Stimulated activated CD4-positive, alpha-beta T cell treated with anti-CD3 and anti-CD28 coated beads, TNF-alpha, amount 100 ng/mL, for 24 hours (primary cell): ENCODE measurements at places on chromosomes 2 and 18.

DNA sequence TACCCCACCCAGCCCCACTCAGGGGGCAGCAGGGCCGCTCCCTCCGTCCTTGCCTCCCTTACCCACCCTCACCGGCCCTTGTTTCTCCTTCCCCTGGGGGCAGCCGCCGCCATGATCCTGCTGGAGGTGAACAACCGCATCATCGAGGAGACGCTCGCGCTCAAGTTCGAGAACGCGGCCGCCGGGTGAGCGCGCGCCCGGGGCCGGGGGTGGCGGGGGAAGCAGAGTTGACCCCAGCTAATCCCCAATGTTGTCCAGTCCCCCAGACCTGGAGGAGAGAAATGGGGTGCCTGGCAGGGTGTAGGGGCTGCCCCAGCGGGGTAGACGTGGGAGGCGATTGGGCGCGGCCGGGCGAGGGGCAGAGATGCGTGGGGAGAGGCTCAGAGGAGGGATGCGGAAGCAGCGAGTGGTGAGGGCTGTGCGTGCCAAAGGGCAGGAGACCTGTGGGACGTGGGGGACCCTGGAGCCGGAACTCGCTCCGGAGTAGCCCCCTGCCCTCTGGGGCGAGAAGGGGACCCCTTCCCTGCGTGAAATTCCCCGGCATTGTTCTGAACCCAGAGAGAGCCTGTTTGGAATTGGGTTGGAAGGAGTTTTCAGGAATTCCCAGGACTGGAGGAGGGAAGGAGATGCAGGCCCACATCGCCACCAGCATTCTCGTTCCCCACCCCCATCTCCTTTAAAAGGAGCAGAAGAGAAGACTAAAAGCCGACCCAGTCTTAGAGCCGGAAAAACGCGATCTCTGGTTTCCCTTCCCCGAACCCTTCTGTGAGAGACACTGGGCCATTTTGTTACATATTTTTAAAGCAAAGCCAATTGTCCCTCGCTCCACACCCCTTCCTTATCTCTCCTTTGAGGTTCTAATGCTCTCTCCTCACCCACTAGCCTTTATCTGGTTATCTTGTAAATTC, 625 bp downstream of the ARPC2 start:
- DNase-seq, result peak; percentile 76

- no peak for DNase-seq
These were observed 941 bp downstream of the ZAP70 start for GRCh38 chr2:97714084-97714949.

DNA sequence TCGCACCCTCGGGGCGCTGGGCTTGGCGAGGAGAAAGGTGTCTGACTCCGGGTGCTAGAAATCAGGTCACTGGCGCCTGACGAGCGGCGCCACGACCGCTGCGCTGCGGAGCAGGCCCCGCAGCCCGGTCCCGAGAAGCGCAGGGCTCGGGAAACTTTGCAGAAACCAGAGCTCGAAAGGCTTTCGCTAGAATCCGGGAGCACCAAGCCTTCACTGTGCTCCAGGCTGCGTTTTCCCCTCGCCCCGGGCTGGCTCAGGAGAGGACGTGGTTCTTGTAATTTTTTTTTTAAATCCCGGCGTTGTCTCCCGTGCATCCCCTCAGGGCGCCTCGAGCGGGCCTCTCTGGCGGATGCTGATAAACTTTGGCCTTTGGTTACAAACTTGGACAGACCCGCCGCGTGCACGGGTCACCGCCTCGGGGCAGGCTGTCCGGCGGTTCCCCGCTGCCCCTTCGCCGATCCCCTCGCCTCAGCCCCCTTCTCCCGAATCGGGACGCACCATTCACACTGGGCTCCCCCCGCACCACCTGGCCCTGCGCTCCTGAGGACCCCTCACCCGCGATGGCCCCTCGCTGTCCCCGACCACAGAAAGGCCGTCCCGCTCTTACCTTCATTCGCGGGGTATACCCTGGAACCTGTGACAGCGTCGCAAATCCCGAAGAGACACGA, 419 bp downstream of the EPHA4 start:
- peak; percentile 9 for DNase-seq

DNA sequence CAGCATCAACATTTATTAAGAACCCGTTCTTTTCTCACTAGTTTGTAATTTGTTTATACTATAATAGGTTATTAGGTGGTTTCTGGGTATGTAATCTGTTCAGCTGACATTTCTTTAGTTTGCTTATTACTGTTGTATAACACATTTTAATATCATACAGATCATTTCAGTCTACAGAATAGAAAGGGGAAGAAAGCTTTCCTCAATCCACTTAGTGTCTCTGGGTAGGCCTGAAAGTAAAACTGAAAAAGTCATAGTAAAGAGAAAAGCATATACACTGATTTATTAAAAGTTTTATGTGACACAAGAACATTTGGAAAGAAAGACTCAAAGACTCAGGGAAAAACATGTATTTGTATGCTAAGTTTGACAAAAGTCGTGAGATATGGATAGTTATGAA, 16.8 kb upstream of the KCNJ3 start:
- DNase-seq, result no peak

DNA sequence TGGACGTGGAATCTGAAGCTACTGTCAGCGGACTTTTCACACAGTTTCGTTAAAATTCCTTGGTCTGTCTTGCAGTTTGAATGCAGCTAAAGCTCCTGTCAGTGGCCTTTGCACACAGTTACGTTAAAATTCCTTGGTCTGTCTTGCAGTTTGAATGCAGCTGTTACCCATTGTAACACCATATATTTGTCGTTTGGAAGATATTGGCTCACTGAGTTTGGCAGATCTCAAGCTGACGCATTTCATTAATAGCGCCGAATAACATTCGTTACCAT, 1.0 kb downstream of the LIMS1 start:
- no peak for DNase-seq

DNA sequence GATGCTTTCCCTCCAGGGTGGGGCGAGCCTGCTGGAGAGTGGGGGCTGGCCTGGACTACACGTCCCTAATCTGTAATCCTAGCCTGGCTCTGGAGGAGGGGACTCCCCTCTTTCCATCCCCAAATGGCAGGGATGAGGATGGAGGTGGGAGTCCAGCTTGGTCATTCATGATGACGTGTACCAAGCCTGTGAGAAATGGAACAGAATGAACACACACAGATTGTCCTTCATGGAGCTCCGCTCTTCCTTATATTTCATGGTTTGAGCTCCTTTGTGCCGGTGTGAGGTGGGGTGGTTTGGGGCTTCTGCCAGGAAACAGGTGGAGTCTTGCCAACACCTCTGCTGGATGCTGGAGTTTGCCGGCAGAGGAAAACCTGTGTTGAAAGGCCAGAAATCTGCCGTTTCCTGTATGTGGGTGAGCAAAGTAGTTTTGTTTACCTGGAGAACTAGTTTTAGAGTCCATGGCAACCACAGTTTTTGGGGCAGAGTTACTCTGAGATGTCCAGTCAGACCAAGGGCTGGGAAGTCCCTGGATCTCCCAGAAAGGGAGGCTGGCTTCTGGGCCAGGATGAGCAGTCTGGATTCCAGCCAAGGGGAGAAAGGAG, 417.6 kb upstream of the MEX3C start:
- DNase-seq, result no peak

- DNase-seq, result no peak
These were observed 1.6 kb upstream of the RTP5 start for GRCh38 chr2:241867776-241868420.

DNA sequence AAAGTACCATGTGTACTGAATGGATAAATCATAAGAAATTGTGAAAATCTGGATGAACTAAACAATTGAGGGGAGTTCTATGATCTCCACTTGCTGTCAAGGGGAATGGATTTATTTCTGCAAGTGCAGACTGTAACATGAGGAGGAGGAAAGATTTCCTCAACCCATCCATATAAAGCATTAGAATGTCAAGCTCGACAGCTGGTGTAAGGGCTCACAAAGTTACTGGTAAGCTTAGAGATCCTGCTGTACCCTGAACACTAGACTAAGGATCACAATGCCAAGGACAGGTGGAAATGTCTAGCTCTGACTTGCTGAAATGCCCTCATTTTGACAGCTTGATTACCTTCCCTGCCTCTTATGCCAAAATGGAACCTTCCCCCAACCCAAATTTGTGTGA, 125.3 kb downstream of the TCF4 start:
- DNase-seq, result no peak

- DNase-seq, result no peak
These were observed 310.4 kb upstream of the NT5C1B start for GRCh38 chr2:18899725-18900124.

DNA sequence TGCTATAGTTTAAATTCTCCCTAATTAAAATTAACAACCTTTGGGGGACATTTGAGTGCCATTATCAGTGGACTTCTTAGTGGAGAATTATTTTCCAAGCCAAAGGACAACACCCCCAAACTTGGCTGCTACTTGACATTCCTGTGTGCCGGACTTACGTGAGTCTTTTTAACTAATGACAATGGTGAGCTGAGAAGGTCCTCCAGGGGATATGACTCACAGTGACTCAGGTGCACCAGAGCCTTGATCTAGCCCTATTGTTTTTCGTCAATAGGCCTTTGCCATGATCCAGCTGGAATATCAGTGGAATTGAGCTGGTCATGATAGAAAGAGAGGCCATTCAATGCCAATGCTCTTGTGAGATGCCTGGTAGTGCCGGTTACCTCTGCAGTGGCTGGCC, 118.1 kb upstream of the CXCR4 start:
- no peak for DNase-seq

DNA sequence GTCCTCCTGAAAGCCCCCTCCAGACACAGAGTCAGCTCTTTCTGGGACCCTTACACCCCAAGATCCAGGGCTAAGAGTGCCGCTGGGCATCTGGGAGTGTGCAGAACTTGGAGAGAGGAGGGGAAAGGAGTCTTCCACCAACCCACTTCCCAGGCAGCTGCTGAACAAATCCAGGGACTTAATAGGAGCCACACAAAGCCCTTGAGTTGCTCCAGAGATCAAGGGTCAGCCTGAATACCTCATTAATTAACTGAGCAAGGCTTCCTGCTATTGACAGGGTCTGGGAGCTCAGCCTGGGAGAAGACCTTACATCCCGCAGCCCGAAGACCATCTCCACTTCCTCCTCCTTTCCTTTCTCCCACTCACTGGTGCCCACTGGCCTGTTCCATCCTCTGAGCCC, 108.3 kb downstream of the CELF4 start:
- no peak for DNase-seq

GRCh38 chr2:112839407-112840067, 3.0 kb upstream of the IL1B start:
- no peak for DNase-seq

DNA sequence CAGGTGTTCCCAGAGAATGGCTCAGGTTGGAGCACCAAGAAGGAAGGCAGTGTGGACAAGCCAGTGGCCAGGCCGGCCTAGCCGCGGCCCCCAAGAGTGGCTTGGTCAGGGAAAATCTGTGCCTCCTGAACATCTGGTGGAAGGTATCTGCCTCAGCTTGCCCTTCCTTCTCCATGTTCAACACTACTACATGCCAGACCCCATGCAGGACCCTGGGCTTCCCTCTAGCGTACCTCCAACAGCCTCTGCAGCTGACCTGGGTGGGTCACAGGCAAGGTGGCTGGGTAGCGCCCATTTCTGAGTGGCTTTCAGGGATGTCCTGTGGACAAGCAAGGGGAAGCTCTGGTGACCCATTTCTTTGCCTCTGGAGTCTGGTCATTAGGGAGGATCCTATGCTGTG, 7.7 kb downstream of the WNT10A start:
- DNase-seq, result no peak
